Left ventricle myocardium inferior (tissue), 1 donor: ENCODE measurements at places on chromosomes 1 and 21. TPM values are rescaled to one million over a fixed set of nuclear protein-coding genes. Genes with fewer than 3 reads are reported as not detected.

Gene COPA
- 90.4 TPM for total RNA-seq

- DNase-seq, result no peak
Observed at GRCh38 chr1:108521990-108522393, 37.9 kb upstream of the EEIG2 start.

GRCh38 chr1:218694636-218695035 lies 349.5 kb downstream of the TGFB2 start:
- DNase-seq, result no peak

Gene OR6N1
- not detected for total RNA-seq

- no peak for DNase-seq
Observed at GRCh38 chr1:224867715-224868114, 61.8 kb upstream of the DNAH14 start.
